Vagina (tissue), 2 donors: ENCODE measurements at places on chromosomes 7 and 10.

GRCh38 chr7:63080831-63081230 is 917.8 kb upstream of the ZNF722 start:
- DNase-seq, result peak; percentile 62

GRCh38 chr10:49831352-49832035 is 69.4 kb upstream of the OGDHL start:
- DNase-seq, result no peak

GRCh38 chr7:27693794-27694193 is 31.1 kb upstream of the HIBADH start:
- no peak for DNase-seq

DNA sequence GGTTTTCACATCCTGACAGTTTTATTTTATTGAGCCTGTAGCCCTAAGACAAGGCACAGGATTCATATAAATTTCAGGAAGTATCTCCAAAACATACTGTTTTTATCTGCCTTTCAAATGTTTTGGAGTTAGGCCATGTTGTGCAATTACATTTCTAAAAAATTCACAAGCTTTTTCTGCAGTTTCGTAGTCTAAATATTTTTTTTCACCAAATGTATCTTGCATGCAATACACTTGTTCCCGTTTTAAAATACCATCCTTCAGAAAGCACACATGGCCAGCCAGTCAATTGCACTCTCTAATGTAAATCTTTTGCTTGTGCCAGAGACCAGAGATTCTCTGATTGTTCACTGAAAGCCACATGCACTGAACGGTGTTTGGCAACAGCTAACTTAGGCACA is 161.5 kb upstream of the PRKCQ start:
- no peak for DNase-seq

DNA sequence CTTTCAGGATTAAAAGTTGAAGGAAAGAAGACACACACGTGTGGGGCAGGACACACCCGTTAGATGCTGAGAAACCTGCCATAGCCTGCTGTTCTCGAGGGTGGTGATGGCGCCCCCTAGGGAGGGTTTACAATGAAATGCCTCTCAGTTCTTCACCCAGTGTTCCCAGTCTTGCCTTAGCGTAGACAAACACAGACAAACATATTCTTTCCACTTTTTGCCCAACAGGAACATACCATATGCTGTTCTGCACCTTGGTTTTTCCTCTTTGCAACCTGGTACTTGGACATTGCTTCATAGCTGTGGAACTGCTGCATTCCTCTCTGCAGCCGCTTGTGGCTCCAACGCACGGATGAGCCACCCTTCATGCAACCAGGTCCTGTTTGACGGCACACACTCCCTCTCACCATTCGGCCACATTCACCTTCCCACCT is 23.3 kb upstream of the HSPA12A start:
- DNase-seq, result no peak

GRCh38 chr10:130362308-130362761 is 226.1 kb downstream of the GLRX3 start:
- no peak for DNase-seq

- DNase-seq, result no peak
Observed at GRCh38 chr10:101859530-101859929, 15.9 kb upstream of the KCNIP2 start.

GRCh38 chr7:33762151-33762910 is 143.0 kb upstream of the BMPER start:
- no peak for DNase-seq

DNA sequence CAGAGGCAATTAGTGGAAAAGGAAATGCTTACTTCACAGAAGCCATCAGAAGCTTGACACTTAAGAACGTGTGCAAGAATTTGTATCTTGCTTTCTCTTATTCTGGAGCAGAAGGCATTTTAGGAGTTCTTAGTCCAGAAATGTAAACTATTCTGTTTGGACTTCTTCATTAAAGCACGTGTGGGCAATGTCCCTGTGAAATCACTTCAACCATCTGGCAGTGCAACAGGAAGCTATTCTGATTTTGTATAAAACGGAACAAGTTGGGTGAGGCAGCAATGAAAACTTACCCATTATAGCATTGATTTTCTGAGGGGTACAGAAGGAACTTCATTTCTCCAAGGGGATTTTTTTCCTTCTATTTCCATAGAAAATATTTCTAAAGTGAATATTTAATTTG is 21.3 kb upstream of the ARHGAP21 start:
- no peak for DNase-seq

GRCh38 chr10:62657244-62657835 is 147.2 kb upstream of the ADO start:
- DNase-seq, result no peak

DNA sequence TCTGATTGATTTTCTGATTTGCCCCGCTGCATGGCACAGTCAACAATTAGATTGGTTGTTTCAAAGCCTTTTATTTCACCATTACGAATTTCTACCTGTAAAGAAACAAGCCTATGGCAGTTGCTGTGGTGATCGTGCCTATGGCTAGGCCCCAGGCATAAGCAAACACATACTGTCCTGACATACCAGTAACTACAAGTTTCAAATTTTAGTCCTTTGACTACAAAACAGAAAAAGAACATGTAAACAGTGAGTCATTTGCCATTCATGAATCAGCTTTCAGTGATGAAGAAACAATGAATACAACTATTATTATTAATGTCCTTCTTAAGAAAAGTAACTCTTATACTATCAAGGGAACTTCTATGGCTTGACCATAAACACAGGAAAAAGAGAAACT is 168.0 kb upstream of the LRRN3 start:
- no peak for DNase-seq

GRCh38 chr7:50268223-50268622 is 36.3 kb upstream of the IKZF1 start:
- no peak for DNase-seq

DNA sequence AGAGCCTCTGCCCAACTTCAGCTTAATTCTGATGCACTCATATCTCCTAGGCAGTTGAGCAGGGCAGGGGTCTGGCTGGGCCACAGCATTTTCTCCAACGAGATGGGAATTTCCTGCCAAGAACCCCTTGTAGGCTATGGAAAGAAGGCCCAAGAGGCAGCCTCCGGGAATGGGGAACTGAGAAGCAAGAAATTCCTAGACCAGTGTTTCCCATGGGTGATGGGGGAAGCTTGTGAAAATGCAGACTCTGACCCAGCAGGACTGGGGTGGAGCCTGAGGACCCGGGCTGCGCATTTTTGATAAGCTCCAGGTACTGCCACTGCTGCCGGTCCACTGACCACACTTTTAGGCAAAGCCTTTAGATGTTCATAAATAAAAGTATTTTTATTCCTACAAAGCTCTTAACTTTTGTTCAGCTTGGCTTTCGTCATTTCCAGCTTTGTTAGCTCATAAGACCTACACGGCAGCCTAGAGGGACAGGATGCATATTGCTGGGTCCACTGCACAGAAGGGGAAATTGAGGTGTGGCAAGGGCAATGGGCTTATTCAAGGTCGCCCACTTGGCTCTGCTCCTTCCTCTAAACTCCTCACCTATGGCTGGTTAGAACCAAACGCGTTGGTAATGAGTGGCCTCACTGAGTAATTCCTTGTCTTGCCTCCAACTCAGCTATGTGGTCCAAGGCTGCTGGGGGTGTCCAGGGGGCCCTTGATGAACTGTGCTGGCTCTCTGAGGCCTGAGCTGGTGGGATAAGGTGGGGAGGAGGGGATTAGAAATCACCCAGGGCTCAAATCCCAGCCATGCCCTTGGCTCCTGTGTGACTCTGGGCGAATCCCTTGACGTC is 29.5 kb downstream of the ZCCHC24 start:
- DNase-seq, result no peak

GRCh38 chr10:29610876-29611647 is 23.7 kb downstream of the SVIL start:
- no peak for DNase-seq

- no peak for DNase-seq
Observed at GRCh38 chr10:52701647-52702046, 70.9 kb downstream of the MBL2 start.

GRCh38 chr10:99888622-99889021 is 106.2 kb downstream of the ABCC2 start:
- DNase-seq, result no peak

DNA sequence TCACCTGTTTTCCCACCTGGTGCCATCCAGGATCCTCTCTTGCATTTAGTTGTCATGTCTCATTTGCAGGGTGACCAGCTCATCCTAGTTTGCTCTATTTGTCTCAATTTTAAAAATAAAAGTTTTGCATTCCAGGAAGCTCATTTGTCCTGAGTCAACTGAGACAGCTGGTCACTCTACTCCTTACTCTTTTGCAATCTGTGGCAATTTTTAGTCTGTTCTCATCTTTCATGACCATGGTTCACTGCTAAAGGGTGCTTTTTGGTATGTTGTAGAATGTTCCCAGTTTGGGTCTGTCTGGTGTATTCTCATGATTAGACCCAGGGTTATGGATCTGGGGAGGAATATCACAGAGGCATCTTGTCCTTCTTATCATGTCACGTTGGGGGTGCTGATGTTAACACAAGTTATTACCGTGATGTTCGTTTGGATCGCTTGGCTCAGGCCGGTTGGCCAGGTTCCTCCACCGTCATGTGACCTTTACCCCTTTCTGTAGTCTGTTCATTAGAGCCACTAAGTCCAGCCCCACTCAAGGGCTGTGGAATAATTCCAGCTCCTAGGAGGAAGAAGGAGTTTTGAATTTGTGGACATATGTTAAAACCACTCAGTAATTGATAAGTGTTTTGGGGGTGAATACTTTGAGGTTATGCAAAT is 103.3 kb upstream of the IGFBP3 start:
- DNase-seq, result no peak

- DNase-seq, result peak; percentile 87
Observed at GRCh38 chr10:43202657-43203447, 64.0 kb downstream of the RASGEF1A start.

- no peak for DNase-seq
Observed at GRCh38 chr10:62632071-62632809, 172.3 kb upstream of the ADO start.

GRCh38 chr10:114499116-114499515 is 94.8 kb upstream of the AFAP1L2 start:
- DNase-seq, result no peak

DNA sequence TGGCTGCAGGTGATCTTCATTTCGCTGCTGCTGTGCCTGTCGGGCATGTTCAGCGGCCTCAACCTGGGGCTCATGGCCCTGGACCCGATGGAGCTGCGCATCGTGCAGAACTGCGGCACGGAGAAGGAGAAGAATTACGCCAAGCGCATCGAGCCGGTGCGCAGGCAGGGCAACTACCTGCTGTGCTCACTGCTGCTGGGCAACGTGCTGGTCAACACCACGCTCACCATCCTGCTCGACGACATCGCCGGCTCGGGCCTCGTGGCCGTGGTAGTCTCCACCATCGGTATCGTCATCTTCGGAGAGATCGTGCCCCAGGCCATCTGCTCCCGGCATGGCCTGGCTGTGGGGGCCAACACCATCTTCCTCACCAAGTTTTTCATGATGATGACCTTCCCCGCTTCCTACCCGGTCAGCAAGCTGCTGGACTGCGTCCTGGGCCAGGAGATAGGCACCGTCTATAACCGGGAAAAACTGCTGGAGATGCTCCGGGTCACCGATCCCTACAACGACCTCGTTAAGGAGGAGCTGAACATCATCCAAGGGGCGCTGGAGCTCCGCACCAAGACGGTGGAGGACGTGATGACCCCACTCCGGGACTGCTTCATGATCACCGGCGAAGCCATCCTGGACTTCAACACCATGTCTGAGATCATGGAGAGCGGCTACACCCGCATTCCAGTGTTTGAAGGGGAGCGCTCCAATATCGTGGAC is 1.3 kb downstream of the CNNM2 start:
- DNase-seq, result no peak

DNA sequence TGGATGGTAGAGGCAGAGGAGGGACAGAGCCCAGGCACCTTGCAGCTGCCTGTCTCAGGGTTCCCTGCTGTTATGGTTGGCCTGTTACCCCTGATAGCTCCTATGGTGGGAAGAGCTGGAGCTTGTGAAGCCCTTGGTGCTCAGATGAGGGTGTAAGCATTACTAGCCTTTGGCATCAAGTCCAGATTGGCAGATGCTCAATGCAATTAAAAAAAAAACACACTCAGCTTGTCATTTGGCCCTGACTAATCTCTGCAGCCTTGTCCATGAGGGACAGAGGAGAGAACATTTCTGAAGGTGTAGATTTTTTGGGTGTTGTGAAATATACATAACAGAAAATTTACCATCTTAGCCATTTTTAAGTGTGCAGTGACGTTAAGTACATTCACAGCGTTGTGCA is 86.3 kb downstream of the PLPP4 start:
- no peak for DNase-seq

GRCh38 chr7:129923709-129924108 is 29.1 kb downstream of the UBE2H start:
- DNase-seq, result no peak

DNA sequence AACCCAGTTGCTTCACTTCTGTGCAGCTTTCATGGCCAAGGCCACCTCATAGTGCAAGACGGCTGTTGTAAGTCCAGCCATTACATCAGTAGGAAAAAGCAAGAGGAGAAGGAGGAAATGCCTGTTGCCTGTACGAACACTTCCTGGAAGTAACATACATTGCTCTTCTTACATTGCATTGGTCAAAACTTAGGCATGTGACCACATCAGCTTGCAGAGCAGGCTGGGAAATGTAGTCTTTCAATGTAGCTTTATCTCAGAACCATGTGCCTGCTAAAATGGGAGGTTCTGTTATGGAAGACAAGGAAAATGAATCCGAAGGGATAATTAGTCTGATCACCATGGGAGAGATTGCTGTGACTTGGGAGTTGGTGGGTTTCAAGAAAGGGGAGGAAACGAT is 4.3 kb downstream of the SLC29A3 start:
- no peak for DNase-seq

DNA sequence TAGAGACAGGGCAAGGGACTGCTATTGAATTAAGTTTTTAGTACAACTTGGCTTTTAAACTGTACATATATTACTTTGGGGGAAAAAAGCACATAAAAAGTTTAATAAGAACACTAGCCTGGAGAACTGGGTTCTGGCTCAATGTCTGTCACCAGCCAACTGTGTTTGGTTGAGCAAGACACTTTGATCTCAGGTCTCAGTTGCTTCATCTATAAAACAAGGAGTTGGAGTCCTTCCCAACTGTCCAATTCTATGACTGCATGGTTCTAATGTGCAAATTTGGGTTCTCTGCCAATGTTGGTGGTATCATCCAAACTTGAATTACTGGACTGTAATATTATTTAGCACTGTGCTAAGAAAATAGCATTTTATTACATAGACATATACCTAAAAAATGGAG is 50.3 kb downstream of the ATXN7L1 start:
- no peak for DNase-seq

- no peak for DNase-seq
Observed at GRCh38 chr7:115136796-115137443, 215.0 kb downstream of the MDFIC start.

GRCh38 chr7:40058636-40059035 is 75.8 kb downstream of the MPLKIP start:
- no peak for DNase-seq

- no peak for DNase-seq
Observed at GRCh38 chr7:100604976-100605911, 3.1 kb downstream of the PCOLCE start.
